Stimulated activated CD8-positive, alpha-beta memory T cell treated with anti-CD3 and anti-CD28 coated beads, Interleukin-7, amount 100 ng/mL, for 48 hours (primary cell): ENCODE measurements at places on chromosomes 5 and 9.
A peak's percentile ranks its signal among the peaks of the same experiment; 100 is the strongest.

DNA sequence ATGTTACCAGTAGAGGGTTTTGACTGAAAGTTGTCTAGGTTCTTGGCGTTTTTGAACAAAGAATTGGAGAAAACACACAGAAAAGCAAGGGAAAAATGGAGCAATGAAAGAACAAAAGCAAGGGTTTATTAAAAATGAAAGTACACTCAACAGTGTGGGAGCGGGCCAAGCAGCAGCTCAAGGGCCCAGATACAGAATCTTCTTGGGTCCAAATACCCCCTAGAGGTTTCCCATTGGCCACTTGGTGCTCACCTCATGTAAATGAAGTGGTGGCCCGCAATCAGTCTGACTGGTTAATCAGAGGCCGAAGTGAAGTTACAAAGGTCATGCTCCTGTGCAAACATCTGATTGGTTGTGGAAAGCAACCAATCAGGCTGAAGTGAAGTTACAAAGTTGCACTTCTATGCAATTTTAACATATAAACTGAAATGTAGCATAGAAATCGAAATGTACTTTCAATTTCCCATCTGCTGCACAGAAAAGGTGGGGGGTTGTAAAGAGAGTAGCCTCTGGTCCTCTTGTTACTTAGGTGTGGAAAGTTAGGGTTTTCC is 1.9 kb upstream of the GM2A start:
- no peak for DNase-seq

GRCh38 chr9:135515083-135515951 is 5.9 kb upstream of the LCN1 start:
- no peak for DNase-seq

GRCh38 chr5:51416149-51416548 is 32.9 kb downstream of the ISL1 start:
- DNase-seq: no peak

DNA sequence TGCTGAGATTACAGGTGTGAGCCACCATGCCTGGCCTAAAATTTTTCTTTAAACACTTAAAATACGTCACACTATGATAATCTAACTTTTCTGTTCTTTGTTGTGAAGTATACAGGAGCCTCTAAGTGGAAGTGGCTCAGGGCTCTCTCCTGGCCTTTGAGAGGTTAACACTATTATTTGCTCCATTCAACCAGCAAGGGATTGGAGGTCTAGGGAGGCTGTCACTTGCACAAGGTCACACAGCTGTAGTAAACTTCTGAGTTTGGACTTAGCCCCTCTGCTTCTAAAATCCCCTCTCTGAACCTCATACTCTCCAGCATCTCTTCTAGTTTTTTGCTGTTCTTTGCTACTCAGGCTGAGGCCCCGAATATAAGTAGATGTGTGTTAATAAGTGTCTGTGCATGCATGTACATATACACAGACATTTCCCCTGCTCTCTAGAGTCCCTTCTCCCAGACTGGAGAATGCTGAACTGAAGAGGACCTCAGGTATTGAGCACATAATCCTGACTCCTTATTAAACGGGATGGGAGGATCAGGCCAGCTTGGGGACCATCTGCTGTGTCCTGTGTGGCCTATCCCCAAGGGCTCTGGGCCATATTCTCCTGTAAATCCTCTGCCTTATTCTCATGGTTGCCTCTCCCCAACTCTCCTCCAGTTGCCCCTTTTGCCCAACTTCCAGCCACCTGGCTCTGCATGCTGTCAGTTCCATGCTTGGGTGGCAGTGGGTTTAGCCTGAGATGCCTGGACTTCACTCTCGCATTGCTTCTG is 87.0 kb upstream of the SPRY4 start:
- DNase-seq: no peak

- DNase-seq: no peak
Measured at GRCh38 chr5:128426090-128426534, 111.9 kb downstream of the FBN2 start.

- no peak for DNase-seq
Measured at GRCh38 chr9:93509084-93509483, 55.7 kb upstream of the FAM120AOS start.

- DNase-seq: peak; percentile 57
Measured at GRCh38 chr5:87300744-87301143, 33.1 kb downstream of the RASA1 start.

DNA sequence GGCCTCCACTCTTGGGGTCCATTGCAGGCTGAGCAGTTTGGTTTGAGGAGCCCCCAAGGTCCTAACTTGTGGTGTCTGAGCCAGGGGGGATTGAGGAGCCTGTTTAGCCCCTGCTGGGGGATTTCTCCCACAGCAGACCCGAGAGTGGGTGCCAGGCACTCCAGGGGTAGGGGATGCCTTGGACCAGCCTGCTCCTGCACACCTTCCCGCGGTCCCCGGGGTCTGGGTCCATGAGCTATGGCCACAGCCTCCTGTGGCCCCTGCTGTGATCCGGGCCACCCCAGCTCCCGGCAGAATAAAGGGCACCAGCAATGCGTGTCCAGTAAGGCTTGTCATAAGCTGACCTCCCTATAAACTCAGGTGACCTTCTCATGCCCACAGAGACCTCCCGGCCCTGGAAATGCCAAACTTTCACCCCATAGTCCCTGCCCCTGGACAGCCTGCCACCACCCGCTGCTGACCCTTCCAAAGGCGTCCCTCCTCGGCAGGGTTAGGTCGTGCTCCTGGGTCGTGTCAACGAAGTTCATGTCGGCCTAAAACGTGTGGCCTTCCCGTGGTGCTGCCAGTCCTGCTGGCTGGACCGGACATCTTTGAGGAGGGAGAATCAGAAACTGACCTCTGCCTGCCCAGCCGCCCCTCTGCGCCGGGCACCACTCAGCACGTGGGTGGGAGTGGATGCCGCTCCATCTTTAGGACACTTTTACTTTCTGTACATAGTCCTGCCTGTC is 137.6 kb downstream of the MRPL36 start:
- DNase-seq: no peak

GRCh38 chr5:40430101-40430710 is 249.5 kb upstream of the PTGER4 start:
- DNase-seq: no peak

- DNase-seq: no peak
Measured at GRCh38 chr5:67093279-67093678, 103.3 kb downstream of the CD180 start.

GRCh38 chr5:56973473-56973872 is 21.6 kb upstream of the MIER3 start:
- no peak for DNase-seq

DNA sequence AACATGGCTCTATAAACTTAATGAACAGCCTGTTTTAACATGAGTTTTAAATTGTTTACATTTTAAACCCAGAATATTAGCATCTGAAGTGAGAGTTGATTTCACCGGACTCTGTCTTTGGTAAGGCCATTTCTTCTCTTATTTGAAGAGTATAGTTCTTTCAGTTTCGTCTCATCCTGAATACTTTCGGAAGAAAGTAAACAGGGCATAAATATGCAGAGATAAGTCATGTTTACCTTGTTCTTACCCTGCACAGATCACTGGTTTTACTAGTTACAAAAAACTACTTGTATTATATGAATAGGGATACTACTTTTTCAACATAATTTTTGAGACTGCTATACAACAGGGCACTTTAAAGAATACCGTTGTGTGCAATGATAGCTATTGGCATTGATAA is 656.3 kb upstream of the ZNF608 start:
- no peak for DNase-seq

- no peak for DNase-seq
Measured at GRCh38 chr9:86464242-86464641, 110.0 kb upstream of the TUT7 start.

- DNase-seq: no peak
Measured at GRCh38 chr9:131402073-131402472, 8.2 kb downstream of the PRRC2B start.

DNA sequence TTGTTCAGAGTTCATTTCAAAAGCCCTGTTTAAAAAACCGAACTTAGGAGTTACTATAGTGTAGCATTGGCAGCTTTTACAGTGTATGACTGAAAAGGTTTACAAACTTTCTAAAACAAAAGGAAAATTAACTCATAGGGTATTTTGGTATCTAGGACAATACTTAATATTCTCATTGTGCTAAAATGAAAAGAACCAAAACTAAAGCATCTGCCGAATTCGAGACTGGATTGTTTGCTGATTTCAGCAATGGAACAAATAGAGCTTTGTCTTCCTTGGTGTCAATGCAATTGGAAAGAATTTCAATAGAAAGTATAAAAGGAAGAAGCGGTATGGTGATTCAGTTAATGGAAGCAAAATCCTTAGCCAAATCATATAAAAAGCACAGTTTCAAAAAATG is 254.1 kb downstream of the SLF1 start:
- DNase-seq: no peak

GRCh38 chr5:173895401-173896165 is 7.4 kb downstream of the CPEB4 start:
- DNase-seq: no peak

GRCh38 chr5:154118893-154119336 is 71.6 kb upstream of the GALNT10 start:
- DNase-seq: no peak

- DNase-seq: no peak
Measured at GRCh38 chr5:171451421-171451820, 32.0 kb downstream of the FGF18 start.

GRCh38 chr5:41794471-41794870 is 75.8 kb downstream of the OXCT1 start:
- no peak for DNase-seq

DNA sequence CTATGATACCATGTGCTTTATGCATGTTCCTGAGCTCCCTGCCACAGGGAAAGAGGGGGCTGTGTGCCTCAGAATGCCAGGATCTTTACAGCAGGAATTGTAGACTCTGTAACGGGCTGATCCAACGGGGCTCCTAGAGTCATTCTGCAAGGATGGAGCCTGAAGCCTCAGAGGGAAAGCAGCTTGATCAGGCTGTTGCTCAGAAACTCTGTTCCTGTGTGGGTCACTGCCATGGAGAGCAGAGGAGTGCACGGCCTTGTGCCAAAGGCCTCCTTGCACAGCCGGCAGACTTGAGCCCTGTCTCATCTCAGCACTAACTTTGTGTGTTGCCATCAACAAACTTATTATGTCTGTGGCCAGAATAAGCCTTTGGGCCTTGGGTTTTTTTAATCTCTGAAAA is 51.8 kb downstream of the AMBP start:
- DNase-seq: no peak

GRCh38 chr5:84085387-84086041 is 299.2 kb downstream of the EDIL3 start:
- DNase-seq: no peak

DNA sequence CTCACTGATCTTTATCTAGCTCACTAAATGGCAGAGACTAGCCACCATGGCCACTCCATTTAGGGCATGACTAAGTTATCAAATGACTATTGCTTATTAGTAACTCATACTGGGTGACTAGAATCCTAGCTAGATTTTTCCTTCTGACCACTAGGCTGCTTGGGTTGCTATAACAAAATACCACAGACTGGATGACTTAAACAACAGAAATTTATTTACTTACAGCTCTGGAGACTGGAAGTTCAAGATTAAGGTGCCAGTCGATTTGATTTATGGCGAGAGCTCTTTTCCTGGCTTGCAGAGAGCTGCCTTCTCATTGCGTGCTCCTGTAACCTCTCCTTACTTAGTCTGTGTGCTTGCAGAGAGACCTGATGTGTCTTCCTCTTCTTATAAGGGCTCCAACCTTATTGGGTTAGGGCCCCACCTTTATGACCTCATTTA is 55.0 kb upstream of the APC start:
- no peak for DNase-seq

GRCh38 chr5:55176176-55176818 is 3.3 kb upstream of the CDC20B start:
- peak; percentile 10 for DNase-seq

DNA sequence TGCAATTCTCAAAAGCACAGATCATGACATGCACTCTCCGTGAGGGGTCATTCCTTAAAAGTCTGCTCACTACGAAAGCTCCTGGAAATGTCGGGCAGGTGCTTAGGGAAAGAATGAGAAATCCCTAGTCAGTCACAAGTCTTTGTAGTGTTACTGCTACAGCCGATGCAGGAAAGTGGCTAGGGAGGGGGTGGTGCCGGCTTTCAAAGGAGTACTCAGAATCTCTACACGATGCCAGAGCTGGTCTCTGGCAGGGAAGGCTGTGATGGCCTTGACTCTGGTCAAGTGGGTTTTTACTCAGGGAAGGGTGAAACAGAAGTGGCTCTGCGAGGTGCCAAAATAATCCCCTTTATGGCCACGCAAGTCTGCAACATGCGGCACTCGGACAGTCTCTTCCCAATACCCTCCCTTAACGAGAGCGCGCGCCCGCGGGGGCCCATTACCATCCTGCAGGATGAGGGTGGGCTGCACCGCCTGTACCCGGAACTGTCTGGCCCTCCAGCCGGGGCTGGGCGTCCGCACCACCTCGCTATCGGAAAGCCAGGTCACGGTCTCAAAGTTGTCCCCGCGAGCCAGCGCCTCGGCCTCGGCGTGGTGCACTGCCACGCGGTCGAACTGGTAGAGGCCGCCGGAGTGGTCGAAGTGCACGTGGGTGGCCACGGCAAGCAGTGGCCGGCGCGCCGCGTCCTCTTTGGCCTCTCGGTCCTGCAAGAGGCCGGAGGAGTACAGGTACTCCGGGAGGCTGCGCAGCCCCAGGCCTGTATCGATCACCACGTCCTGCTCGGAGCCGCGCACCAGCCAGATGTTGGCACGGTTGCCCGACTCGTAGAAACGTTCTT is 956 bp downstream of the MBLAC2 start:
- DNase-seq: peak; percentile 4

- no peak for DNase-seq
Measured at GRCh38 chr5:107325866-107326265, 344.9 kb downstream of the EFNA5 start.

DNA sequence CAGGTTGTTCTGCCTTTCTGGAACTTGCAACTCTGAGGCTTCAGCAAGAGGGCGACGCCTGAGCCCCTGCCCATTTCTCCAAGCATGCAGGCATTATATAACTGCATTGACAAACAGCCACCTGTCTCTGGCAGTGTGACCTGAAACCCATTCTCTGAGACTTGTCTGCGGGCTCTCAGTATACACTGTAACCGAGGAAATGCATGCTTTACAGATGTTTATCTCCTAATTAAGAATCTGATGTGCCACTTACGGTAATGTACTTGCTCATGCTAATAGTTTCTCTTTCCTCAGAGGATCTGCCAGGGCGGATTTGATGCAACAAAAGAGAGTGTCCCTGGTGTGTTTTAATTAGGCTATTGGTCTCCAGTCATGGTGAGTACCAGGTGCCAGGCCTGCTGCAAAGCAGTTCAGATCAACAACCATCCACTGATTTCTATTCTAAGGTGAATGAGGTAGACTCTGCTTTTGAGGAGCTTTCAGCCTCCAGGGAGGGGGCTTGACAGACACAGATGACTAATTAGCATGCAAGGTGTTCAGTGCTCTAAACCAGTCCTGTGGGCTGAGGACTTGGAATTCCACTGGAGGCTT is 593.7 kb upstream of the KLF4 start:
- no peak for DNase-seq

GRCh38 chr5:65446682-65447081 is 35.0 kb downstream of the ADAMTS6 start:
- no peak for DNase-seq

DNA sequence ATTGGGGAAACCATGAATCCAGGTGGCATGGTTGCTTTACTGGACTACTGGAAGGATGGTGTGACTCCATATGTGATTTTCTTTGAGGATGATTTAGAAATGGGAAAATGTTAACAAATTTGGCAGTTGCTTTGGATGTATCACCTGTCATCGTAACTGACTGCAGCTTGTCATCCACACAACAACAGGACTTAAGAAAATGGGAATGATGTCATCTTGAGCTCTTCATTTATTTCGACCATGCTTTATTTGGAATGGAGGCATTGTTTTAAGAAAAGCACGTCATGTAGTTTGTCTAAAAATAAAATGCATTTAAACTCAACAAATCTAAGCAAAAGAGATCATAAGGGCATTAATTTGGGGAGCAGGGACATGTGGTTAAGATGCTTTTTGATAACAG is 265.0 kb downstream of the GOLPH3 start:
- DNase-seq: no peak

- DNase-seq: no peak
Measured at GRCh38 chr9:127905004-127905728, 5.8 kb upstream of the ST6GALNAC6 start.
